Left ventricle myocardium superior (tissue), 1 donor: ENCODE measurements at places on chromosomes 4 and X. TPM values are rescaled to one million over a fixed set of nuclear protein-coding genes. Genes with fewer than 3 reads are reported as not detected.

The UNC5C gene
- total RNA-seq: 0.72 TPM

The WDR44 gene
- total RNA-seq: 10.8 TPM

The TMEM144 gene
- 13.4 TPM for total RNA-seq

The PASD1 gene
- total RNA-seq: not detected

The VMA21 gene
- 21.9 TPM for total RNA-seq

The RAB41 gene
- total RNA-seq: not detected
